Spleen (tissue), 13 donors: ENCODE measurements at places on chromosomes 7 and 10.

DNA sequence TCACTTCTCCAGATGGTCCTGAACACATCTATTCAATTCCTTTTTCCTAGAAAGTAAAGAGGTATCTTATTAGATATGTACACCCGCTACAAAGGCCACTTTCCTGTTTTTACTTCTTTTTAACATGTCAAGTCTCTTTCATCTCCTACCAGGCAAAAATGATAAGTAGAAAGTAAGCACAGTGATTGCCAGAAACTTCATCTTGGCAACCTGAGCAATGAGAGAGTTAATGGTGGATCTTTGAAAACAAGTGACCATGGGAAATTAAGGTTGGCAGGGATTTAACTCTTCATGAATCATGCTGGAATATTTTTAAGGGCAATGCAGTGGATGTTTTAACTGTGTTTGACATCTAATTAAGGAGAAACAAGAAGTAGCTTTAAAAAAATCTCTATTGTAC lies 2.7 kb downstream of the SEMA3A start:
- DNase-seq = no peak

DNA sequence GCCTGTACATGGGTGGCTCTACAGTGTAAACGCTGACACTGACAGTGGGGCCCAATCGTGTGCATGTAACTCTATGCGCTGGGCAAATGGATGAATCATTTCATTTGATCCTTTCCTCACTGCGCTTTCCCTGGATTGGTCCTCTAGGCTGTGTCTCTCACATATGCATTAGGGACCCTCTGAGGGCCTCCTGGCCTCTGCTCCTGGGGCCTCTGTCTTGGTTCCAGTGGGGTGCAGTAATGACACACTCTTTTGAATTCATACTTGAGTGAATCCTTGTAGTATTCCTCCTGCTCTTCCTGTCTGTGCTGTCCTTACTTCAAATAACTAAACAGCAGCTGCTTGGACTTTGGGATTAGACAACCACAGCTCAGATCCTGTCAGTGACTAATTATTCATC lies 176.5 kb upstream of the ADO start:
- DNase-seq = no peak

- no peak for DNase-seq
Observed at GRCh38 chr7:149050941-149051340, 22.6 kb upstream of the PDIA4 start.

DNA sequence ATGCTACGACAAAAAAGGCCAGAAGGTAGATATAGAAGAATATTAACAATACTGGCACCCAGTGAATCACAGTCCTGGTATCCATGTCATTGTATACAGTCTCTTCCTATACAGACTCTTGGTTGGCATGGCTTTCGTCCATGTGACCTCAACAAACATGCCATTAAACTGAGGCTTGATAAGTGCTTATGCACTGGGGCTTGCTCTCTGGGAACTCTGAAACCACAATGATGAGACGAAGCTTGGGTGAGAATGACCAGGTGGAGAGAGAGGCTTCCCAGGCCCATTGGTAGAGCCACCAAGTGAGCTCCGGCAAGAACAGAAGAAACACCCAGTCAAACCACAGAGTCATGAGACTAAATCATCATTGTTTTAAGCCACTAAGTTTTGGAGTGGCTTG lies 33.2 kb downstream of the PNPLA8 start:
- no peak for DNase-seq

- no peak for DNase-seq
Observed at GRCh38 chr7:28615091-28615490, 202.8 kb downstream of the CREB5 start.

GRCh38 chr7:143455491-143455890 lies 12.2 kb downstream of the TAS2R60 start:
- DNase-seq = no peak

GRCh38 chr10:131201741-131202515 lies 109.6 kb downstream of the TCERG1L start:
- DNase-seq = peak; percentile 54

GRCh38 chr7:44065431-44066110 lies at the start of gene PGAM2:
TSS of gene PGAM2 (minus strand) at chr7:44065567. CDS start at chr7:44065529, 38 bp downstream.
- peak; percentile 79 for DNase-seq

DNA sequence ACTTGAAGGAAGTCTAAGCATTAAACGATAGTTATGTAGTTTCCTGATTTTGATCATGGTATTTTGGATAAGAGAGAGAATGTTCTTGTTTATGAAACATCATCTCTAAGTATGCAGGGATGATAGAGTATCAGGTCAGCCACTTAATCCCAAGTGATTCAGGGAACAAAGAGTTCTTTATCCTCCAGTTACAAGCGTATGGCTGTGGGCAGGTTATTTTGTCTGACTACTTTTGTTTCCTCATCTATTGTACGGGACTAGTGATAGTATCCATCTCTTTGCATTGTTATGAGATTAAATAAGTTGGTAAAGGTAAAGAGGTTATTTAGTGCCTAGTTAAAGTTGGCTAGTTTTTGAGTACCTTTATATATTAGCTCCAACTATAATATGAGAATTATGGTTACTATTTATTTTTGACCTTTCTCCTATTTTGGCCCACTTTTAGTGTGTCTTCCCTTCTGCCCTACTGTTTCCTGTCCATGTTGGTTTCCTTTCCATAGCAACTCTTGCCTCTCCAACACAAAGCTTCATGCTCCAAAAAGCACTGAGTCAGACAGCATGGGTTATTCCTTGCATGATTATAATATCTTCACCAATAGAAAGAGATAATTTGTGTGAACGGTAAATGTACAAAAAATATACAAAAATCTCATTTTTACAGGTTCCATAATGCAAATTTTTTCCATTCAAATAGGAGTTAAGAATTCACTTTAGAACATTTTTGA lies 65.4 kb downstream of the SP8 start:
- DNase-seq = no peak

DNA sequence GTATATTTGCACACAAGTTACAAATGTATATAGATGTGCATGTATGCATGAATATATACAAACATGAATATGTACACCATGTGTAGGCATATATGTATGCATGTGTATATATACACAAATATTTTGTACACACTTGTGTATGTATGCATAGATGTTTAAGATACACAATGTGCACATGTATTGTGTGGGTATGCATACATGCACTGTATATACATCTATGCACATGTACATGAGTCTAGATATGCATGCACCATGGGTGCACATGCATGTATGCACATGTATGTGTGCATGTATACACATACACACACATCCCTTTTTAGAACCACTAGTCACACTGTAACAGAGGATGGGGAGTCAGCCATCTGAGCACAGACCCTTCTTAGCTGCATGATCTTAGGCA lies 249.4 kb downstream of the COBL start:
- no peak for DNase-seq

DNA sequence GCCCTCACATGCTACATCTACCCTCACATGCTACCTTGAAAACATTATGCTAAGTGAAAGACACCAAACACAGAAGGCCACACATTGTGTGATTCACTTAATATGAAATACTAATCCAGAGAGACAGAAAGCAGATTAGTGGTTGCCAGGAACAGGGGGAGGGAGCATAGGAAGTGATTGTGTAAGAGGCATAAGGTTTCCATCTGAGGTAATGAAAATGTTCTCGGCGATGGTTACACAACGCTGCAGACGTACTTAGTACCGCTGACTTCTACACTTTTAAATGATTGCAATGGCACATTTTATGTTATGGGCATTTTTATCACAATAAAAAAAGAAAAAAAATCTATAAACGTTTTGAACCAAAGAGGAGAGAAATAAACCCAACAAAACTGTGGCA lies 742.3 kb downstream of the TYW1 start:
- no peak for DNase-seq

DNA sequence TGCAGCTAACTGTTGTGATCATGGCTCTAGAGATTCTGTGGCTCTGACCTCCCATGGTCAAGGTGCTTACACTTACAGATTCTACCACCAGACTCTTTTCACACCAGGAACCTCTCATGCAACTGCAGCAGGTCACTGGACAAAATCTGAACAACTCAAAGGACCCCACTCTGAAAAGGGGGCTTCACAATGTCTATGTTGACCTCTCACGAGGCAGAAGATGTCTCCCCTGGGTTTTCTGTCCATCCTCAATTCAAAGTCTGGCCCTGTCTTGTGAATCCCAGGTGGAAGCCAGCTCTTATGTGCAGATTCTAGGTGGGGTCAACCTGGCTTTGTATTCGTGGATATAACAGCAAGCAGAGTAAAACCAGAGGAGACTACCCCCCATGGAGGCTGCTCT lies 118.6 kb upstream of the ZNF479 start:
- DNase-seq = no peak

- DNase-seq = no peak
Observed at GRCh38 chr10:126808103-126808502, 97.1 kb upstream of the DOCK1 start.

GRCh38 chr10:4686644-4686996 lies 139.4 kb upstream of the AKR1E2 start:
- DNase-seq = no peak

DNA sequence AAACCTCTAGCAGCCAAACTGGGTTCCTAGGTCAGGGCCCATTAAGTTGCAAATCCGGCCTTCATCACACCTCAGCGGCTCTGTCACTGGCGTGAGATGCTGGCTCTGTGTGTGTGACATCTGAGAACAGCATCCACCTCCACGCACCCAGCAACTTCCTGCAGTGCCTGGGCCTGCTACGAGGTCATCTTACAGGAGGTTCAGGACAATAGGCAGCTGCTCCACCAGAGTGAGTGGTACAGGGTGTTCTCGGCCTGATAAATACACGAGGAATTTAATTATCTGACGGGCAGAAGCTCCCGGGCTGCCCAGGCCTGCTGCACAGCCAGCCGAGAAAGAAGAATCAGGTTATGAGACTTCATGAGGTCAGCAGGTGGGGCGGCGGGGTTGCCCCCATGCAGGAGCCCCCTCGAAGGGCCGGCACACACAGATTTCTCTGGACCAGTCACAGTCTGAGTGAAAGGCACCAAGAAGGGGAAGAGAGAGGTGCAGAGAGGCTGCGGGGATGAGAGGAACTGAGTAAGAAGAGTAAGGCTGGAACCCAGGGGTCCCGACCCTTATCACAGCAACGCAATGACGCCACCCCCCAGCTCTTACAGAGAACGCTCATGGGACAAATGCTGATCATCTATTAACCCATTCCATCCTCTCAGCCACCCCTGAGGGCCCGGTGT lies 49.3 kb downstream of the CALML3 start:
- DNase-seq = peak; percentile 65

DNA sequence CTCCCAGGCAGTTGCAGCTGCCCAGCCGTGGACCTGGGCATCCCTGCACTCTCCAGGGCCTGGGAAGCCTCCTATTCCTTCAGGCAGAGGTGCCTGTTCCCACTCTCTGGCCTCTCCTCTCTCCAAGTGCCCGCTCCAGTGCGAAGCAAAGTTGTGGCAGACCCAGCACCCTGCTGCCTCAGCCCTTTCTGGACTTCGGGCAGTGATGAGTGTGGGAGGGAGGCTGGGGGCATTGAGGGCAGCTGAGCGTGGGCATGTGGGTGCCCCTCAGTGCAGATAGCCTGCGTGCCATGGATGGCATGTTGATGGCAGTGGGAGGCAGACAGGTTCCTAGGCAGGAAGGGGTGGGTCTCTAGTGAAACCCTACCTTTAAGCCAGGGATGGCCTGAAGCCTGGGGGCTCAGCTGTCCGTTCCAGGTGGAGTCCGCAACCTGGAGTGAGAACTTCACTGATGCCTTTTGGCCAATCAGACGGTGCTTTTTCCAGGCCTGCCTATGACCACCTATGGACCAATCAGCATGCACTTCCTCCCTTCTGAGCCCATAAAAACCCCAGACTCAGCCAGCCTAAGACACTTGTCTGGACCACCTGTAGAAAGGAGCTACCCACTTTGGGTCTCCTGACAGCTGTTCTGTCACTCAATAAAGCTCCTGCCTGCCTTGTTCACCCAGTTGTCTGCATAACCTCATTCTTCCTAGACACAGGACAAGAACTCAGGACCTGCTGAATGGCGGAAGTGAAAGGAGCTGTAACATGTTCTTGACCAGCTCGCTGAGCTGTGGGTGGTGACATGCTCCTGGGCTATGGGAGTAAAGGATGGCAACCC lies 26.1 kb downstream of the SVIL start:
- no peak for DNase-seq

- DNase-seq = no peak
Observed at GRCh38 chr10:3992382-3993178, 207.6 kb upstream of the KLF6 start.

DNA sequence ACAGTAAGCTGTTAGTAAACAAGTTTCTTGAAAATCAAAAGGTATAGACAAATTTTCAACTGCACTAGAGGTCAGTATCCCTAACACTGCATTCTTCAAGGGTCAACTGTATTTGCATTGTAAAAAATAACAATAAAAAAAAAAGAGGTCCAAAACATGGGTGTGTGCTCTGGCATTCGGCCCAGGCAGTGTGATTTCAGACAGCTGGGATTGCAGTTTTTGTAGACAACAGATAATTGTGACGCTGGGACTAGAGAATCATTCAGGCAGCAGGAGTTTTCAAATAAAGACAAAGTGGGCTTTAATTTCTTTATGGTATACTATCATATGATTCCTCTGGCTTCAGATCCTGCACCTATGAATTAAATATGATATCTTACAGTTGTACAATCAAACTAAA lies 543.2 kb upstream of the SEMA3D start:
- no peak for DNase-seq

DNA sequence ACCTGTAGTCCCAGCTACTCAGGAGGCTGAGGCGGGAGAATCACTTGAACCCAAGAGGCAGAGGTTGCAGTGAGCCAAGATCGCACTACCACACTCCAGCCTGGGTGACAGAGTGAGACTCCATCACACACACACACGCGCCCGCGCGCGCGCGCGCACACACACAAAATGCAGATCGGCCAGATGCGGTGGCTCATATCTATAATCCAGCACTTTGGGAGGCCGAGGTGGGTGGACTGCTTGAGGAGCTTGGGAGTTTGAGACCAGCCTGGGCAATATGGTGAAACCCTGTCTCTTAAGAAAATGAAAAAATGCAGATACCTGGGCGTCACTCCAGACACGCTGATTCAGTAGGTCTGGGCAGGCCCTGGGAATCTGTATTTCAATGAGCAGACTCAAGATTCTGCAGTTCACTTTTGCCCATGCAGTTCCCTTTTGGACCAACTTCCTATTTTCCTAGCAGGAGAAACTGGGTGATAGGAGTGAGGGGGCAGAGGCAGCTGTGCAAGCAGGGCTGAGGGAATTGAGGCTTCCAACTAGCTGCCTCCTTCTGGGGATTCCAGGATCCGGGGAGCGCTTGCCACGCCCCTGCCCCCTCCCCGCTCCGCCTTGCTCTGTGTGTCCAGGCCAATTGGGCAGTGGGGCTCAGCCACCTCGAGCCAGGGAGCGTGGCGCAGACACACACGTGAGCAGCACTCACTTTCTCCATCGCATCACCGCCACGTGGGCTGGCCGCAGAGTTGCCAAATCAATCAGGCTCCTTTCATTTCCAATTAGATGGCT lies 173.6 kb downstream of the SH3PXD2A start:
- no peak for DNase-seq

DNA sequence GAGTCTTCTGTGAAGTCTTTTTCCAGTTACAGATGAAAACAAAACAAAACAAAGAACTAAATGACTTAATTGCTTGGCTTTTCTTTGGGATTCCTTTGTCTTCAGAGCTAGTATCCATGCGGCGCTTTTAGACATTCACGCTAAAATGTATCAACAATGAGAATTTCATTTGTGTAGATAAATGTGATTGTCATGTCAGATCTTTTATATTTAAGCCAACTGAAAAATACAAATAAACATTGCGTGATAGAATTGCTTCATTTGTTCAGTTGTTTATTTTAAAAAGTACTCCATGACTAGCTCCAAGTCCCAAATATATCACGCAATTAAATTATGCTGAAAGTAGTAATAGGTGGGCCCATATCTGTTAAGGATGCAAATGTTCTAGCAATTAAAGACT lies 7.9 kb upstream of the ADRB1 start:
- DNase-seq = no peak
